Activated effector memory CD4-positive, alpha-beta T cell treated with anti-CD3 and anti-CD28 coated beads, Interleukin-2, amount 50 U/mL, for 16 hours (primary cell): ENCODE measurements at places on chromosomes 11 and 22.

- DNase-seq: no peak
These were observed 26.7 kb downstream of the GNB1L start for GRCh38 chr22:19828035-19828401.

- no peak for DNase-seq
These were observed 1.0 kb downstream of the CTSD start for GRCh38 chr11:1762537-1763302.

DNA sequence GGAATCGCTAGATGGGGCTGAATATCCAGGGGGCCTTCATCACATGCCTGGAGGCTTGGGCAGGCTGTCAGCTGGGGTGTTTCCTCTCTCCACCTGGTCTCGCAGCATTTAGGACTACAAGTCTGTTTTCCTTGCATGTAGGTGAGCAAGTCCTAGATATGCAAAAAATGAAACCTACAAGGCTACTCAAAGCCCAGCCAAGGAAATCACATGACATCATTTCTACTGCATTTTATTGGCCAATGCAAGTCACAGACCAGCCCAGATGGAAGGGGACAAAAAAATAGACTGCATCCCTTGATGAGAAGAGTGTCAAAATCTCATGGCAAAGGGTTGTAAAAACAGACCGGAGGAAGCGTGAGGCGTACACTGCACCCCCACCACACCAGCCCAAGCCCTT lies 9.6 kb upstream of the APOBEC3B start:
- no peak for DNase-seq

GRCh38 chr22:40637183-40638150 lies 948 bp upstream of the MRTFA start:
- peak; percentile 88 for DNase-seq

DNA sequence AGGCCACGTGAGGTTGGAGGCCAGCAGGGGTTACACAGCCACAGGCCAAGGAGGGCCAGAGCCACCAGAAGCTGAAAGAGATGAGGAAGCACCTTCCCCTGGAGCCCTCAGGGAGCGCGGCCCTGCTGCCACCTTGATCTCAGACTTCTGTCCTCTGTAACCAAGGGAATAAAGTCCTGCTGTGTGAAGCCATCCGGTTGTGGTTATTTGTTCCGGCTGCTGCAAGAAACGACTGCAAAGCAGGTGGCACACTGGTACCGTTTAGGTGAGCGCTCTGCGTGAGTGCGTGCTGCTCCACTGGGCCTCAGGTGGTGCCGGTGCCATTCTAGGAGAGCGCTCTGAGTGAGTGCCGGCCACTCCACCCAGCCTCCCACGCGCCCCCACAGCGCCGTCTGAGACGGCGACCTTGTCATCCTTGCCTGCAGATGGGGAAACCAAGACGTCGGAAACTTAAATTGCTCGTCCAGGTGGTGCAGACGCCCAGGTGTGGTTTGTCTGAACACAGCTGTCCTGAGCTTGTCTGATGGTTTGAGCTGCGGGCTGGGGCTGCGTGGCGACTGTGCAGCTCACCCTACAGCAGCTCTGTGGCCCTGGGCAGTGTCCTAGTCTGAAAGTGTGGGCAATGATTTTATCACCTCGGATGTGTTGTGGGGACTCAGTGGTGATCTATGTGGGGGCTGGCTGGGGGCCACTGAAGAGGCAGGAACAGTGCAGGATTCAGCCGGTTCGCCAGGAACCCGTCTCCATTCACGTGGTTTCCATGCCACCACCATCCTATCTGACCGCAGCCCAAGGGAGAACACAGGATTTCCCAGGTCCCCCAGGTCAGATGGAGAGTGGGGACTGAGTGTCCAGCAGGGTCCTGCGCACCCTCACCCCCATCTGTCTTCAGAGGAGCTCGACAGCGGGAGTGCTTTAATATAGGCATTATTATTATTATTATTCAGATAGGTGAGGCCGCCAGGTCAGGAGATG lies 4.6 kb upstream of the MRGPRG start:
- peak; percentile 60 for DNase-seq

DNA sequence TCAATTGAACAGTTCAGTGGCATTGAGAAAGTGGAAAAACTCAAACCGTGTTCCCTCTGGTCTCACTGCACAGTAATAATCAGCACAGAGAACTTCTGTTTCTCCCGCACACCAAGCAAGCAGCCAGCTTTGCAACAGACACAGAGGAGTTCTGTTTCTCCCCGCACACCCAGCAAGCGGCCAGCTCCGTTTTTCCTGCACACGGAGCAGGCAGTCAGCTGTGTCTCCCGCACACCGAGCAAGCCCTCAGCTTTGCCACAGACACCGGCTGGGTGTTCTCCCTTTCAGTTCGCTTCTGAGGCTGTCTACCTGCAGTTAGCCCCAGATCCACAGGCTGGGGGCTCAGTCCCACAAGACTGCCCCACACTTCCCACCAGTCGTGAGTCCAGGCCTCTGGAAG lies 9.9 kb upstream of the TALDO1 start:
- DNase-seq: no peak
